ENCODE measurements at places on chromosomes 16 and 17.

GRCh38 chr17:13403982-13404946, 197.5 kb downstream of the HS3ST3A1 start:
- no peak overlapping the region for H3K27ac ChIP-seq
- peaks cover 12% of the 10 kb centered on the region for H3K4me1 ChIP-seq
- H3K27me3 ChIP-seq: no peaks in the 10 kb centered on the region
- no peaks in the 10 kb centered on the region for H3K36me3 ChIP-seq
- peak; percentile 11 for DNase-seq
- no peak overlapping the region for H3K4me3 ChIP-seq

DNA sequence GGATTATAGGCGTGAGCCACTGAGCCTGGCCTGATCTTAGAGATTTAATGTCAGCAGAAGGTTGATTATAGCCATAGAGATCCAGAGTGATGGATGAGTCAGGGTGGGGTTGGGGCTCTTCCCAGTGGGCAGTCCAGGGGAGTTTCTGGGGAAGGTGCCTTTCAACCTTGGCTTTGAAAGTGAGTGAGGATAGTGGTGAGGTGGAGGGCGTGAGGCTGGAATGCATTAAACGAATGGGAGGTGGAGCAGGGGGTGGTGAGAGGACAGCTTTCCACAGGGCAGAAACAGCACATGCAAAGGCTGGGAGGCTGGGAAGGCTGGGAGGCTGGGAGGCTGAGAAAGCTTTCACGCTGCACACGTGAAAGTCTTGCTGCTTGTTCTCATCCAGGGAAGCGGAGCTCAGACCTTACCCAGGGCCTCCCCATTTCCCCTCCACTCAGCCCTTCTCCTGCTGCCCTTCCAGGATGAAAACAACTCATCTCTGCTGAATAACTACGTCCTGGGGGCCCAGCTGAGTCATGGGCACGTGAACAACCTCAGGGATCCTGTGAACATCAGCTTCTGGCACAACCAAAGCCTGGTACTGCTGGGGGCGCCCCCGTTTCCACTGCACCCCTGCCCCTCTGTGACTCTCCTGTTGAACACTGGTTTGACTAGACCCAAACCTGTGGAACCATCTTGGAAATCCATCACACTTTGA, 22.3 kb downstream of the ADGRG5 start:
- H3K36me3 ChIP-seq: no peaks in the 10 kb centered on the region
- no peak for DNase-seq
- H3K27ac ChIP-seq: no peak overlapping the region
- no peaks in the 10 kb centered on the region for H3K27me3 ChIP-seq
- H3K4me1 ChIP-seq: no peaks in the 10 kb centered on the region
- H3K4me3 ChIP-seq: no peak overlapping the region

- no peaks in the 10 kb centered on the region for H3K36me3 ChIP-seq
- H3K27me3 ChIP-seq: no peaks in the 10 kb centered on the region
- peaks cover 13% of the 10 kb centered on the region for H3K4me1 ChIP-seq
- H3K27ac ChIP-seq: no peak overlapping the region
- no peak overlapping the region for H3K4me3 ChIP-seq
- peak; percentile 62 for DNase-seq
Observed at GRCh38 chr16:85479972-85480726, 133.0 kb upstream of the GSE1 start.

DNA sequence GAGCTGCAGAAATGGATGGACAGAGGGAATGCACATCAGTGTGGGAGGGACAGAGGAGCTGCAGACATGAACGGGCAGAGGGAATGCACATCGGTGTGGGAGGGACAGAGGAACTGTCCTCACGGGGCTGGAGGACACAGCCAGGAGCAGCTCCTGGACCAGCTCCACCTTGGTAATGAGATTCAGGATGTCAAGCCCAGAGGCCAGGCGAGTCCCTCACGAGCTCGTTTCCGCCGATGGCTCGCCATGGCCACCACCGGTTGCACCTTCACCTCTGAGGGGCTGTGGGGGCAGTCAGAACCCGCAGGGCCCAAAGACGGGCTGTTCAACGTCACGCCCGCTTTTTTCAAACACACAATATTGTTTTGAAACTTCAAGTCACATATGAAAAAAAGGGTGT, 56.2 kb downstream of the RPH3AL start:
- H3K27ac ChIP-seq: no peak overlapping the region
- DNase-seq: no peak
- no peak overlapping the region for H3K4me3 ChIP-seq

- H3K4me3 ChIP-seq: no peak overlapping the region
- no peaks in the 10 kb centered on the region for H3K27me3 ChIP-seq
- H3K4me1 ChIP-seq: no peaks in the 10 kb centered on the region
- no peak overlapping the region for H3K27ac ChIP-seq
- DNase-seq: no peak
Observed at GRCh38 chr17:5410594-5411272, 8.7 kb downstream of the NUP88 start.

DNA sequence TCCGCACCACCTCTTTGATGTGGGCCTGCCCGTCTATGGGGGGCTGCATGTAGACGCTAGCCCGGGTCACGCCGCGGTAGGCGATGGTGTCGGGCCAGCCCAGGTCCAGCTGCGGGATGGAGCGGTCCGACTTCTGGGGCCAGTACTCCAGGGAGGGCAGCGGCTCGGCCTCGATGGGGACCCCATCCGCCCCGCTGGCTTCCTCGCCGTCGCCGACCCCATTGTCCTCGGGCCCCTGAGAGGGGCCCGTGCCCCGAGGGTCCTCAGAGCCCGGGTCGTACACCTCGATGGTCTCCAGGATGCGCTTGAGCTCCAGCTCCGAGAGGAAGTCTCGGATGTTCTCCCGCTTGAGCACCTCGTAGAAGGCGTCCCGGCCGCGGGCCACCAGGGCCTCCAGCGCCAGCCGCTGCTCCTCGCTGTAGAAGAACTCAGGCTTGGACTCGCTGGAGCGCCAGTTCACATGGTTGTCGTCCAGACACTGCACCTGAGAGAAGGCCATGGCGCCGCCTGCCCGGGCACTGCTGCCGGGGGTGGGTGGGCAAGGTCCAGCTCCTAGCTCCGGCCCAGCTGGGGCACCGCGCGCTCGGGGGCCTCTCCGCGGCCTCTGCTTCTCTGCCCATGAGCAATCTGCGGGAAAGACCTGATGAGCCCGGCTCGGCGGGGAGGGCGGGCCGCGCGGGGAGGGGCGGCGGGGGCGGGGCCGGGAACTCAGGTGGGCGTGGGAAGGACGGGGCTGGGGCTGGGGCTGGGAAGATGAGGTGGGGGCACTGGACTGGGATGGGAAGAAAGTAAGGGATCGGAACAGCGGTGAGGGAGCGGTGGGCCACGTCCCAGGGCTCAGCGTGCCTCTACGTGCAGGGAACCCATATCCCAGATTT, 782 bp downstream of the FAM83G start:
- no peak overlapping the region for H3K27ac ChIP-seq
- peak overlapping the region; percentile 90 for H3K4me3 ChIP-seq
- no peaks in the 10 kb centered on the region for H3K27me3 ChIP-seq
- DNase-seq: peak; percentile 70
- no peaks in the 10 kb centered on the region for H3K36me3 ChIP-seq
- H3K4me1 ChIP-seq: peaks cover 24% of the 10 kb centered on the region

DNA sequence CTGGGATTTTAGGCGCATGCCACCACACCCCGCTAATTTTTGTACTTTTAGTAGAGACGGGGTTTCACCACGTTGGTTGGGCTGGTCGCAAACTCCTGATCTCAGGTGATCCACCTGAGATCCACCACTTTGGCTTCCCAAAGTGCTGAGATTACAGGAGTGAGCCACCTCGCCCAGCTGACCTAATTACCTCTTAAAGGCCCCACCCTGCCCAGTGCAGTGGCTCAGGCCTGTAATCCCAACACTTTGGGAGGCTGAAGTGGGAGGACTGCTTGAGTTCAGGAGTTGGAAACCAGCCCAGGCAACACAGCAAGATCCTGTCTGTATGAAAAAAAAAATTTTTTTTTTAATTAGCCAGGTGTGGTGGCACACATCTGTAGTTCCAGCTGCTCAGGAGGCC, 2.9 kb upstream of the COASY start:
- H3K36me3 ChIP-seq: no peaks in the 10 kb centered on the region
- no peaks in the 10 kb centered on the region for H3K27me3 ChIP-seq
- H3K27ac ChIP-seq: no peak overlapping the region
- peaks cover 17% of the 10 kb centered on the region for H3K4me1 ChIP-seq
- H3K4me3 ChIP-seq: no peak overlapping the region

- DNase-seq: no peak
- H3K36me3 ChIP-seq: no peaks in the 10 kb centered on the region
- H3K27ac ChIP-seq: no peak overlapping the region
- no peaks in the 10 kb centered on the region for H3K27me3 ChIP-seq
Observed at GRCh38 chr16:61581417-61582046, 454.7 kb downstream of the CDH8 start.

GRCh38 chr16:69848637-69849545, 86.8 kb downstream of the WWP2 start:
- no peak overlapping the region for H3K4me3 ChIP-seq
- H3K27me3 ChIP-seq: no peaks in the 10 kb centered on the region
- H3K4me1 ChIP-seq: no peaks in the 10 kb centered on the region
- no peak for DNase-seq
- no peaks in the 10 kb centered on the region for H3K36me3 ChIP-seq

GRCh38 chr16:52597073-52597771, 50.3 kb upstream of the TOX3 start:
- no peak for DNase-seq
- H3K36me3 ChIP-seq: no peaks in the 10 kb centered on the region
- H3K4me1 ChIP-seq: peaks cover 9% of the 10 kb centered on the region
- H3K27ac ChIP-seq: no peak overlapping the region

- peaks cover 13% of the 10 kb centered on the region for H3K27me3 ChIP-seq
- no peak overlapping the region for H3K27ac ChIP-seq
- no peaks in the 10 kb centered on the region for H3K4me1 ChIP-seq
- peak overlapping the region; percentile 62 for H3K4me3 ChIP-seq
- DNase-seq: peak; percentile 22
Observed at GRCh38 chr16:2532494-2533141, 1.4 kb upstream of the CEMP1 start.

DNA sequence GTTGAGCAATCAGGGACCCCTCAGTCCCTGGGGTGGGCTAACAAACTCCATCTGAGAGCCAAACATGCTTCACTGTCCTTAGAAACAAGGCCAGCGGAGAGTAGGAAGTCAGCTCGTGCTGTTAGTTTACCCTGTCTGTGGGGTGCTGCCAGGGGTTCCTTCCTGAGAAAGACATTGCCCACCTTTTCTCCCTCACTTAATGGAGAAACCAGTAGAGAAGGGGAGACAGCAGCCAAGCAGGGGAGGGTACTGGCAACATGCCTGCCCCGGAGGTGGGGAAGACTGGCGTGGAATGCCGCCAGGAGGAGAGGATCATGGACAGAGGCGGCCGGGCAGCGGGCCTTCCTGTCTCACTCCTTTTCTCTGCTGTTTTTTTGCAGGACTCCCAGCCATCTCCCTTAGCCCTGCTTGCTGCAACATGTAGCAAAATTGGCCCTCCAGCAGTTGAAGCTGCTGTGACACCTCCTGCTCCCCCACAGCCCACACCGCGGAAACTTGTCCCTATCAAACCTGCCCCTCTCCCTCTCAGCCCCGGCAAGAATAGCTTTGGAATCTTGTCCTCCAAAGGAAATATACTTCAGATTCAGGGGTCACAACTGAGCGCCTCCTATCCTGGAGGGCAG, 19.9 kb downstream of the SP2 start:
- H3K4me3 ChIP-seq: no peak overlapping the region
- H3K27me3 ChIP-seq: no peaks in the 10 kb centered on the region
- no peak for DNase-seq
- no peak overlapping the region for H3K27ac ChIP-seq
- no peaks in the 10 kb centered on the region for H3K4me1 ChIP-seq

GRCh38 chr17:29613352-29613837, 9.3 kb downstream of the CORO6 start:
- no peaks in the 10 kb centered on the region for H3K36me3 ChIP-seq
- H3K4me1 ChIP-seq: peaks cover 23% of the 10 kb centered on the region
- no peak overlapping the region for H3K27ac ChIP-seq
- H3K4me3 ChIP-seq: no peak overlapping the region

DNA sequence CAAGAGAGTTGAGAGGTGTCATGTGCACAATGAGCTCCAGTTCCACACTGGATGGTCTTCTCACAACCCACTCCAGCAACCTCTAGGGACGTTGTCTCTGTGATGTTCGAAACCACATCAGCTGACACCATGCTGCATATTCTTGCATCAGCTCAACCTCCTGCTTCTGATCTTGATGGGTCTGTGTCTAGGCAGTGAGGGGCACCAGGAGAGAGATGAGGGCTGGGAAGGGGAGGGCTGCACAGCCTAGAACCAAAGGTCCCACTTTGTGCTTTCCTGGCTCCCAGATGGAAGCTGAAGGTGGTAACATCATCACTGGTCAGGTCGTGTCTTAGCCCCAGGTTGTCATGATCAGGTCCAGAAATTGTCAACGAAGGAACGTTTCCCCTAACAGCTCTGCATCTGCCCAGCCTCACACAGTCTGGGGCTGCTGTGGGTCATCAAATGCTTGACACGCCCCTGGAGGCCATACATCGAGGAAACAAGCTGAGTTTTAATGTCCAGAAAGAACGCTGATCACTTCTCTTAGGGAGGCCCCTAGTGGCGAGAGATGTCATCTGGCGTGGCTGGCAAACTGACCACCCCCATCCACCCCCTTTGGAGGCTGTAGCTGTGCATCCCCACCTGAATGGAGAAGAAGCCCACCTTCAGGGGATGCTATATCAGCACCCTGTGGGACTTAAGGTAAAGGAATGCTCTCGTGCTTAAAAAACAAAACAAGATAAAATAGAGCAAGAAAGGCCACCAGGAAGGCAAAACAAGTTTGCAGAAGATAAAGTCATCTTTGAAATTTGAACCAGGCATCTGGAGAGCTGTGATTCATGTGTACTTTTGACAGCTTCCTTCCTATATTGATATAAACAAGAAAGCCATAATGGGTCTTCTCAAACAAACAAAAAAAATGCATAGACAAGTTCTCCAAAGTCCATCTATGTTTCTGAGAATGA, 58.3 kb downstream of the WIPI1 start:
- peaks cover 4% of the 10 kb centered on the region for H3K4me1 ChIP-seq
- H3K27me3 ChIP-seq: no peaks in the 10 kb centered on the region
- H3K27ac ChIP-seq: no peak overlapping the region
- no peaks in the 10 kb centered on the region for H3K36me3 ChIP-seq
- peak; percentile 84 for DNase-seq

- H3K4me1 ChIP-seq: peaks cover 4% of the 10 kb centered on the region
- no peaks in the 10 kb centered on the region for H3K36me3 ChIP-seq
- peak; percentile 86 for DNase-seq
- H3K4me3 ChIP-seq: peak overlapping the region; percentile 11
- no peak overlapping the region for H3K27ac ChIP-seq
- H3K27me3 ChIP-seq: no peaks in the 10 kb centered on the region
Observed at GRCh38 chr17:82963104-82963950, 116.1 kb upstream of the METRNL start.

GRCh38 chr17:68328676-68329075, 37.4 kb downstream of the ARSG start:
- H3K36me3 ChIP-seq: no peaks in the 10 kb centered on the region
- no peak overlapping the region for H3K27ac ChIP-seq
- no peak overlapping the region for H3K4me3 ChIP-seq
- H3K27me3 ChIP-seq: no peaks in the 10 kb centered on the region
- H3K4me1 ChIP-seq: no peaks in the 10 kb centered on the region

GRCh38 chr17:75244133-75244866, 17.1 kb downstream of the GGA3 start:
- H3K4me1 ChIP-seq: no peaks in the 10 kb centered on the region
- no peaks in the 10 kb centered on the region for H3K27me3 ChIP-seq
- H3K4me3 ChIP-seq: no peak overlapping the region
- H3K27ac ChIP-seq: no peak overlapping the region
- H3K36me3 ChIP-seq: no peaks in the 10 kb centered on the region

Measured in neural progenitor cell (in vitro differentiated cells).